ENCODE measurements at places on chromosomes 3 and 15.
A peak's percentile ranks its signal among the peaks of the same experiment; 100 is the strongest.

- DNase-seq, result no peak
These were observed 106.3 kb upstream of the RNU6-1 start for GRCh38 chr15:67945951-67946700.

- no peak for DNase-seq
These were observed 87.9 kb downstream of the ZNF609 start for GRCh38 chr15:64548235-64548634.

DNA sequence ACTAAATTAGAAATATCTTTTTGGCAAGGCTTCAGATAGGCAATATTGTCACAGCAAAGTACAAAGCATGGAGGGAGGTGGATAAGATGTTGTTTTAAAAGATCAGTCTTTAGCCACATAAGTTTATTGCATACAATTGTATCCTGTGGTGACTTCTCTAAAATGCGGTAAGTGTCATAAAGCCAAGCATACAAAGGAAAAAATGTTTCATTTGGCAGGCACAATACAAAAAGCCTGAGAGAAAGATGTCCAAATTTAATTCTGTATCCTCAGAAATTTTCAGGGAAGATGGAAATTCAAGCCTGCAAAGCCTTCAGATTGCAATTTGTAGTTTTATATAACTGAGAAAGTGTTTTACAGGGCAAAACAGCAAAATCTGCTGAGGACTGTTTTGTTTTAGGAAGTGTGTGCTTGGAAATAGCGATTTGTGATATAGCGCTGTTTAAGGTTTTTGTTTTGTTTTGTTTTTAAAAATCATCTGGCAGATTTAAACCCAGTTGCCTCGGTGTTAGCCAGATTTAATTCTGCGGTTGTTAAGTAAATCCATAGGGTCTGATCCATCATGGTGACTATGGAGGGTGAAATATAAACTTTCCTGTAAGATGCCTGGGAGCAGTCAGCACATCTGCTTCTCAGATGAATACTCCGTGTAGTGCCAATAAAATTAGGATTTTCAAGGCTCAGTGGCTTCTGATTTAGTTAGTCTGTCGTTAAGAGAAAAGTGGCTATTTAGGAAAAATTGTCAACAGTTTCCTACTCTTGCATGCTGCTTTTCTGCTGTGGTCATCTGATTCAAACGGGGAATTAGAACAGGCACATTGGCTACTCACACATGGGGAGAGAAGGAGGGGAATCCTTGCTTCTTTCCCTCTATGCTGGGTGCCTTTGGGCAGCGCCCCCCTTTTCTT is 8.0 kb downstream of the KAT2B start:
- DNase-seq, result no peak

DNA sequence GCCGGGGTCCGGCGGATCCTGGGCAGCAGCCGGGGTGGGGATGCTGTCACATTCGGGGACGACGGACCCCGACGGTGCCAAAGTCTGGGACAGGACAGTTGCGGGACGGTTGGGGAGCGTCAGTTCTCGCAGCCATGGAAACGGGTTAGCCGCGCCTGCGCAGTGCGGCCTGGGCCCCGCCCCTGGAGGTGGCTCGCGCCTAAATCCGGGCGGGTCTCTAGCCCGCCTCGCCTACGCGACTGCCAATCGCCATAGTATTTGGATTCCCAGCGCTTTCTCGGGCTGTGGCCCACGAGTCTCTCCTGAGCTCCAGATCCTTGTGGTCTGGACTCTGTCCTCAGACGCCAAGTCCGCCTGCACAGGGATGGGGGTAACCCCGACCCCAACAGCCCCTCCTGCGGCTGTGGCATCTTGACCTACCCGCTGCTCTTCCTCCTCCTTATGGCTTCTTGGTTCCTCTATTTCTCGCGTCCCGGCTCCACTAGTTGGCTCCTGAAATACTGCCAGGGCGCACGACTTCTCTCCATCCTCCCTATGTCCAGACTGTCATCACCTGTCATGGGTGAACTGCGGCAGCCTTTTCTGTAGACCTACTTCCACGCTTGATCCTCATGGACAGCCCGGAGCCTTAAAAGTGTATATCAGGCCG is at the start of gene ZMYND10:
TSS of gene ZMYND10 (minus strand) at position 147 of the 649 bp plus-strand sequence. CDS start 153 bp downstream, outside the sequence.
- peak; percentile 5 for DNase-seq

DNA sequence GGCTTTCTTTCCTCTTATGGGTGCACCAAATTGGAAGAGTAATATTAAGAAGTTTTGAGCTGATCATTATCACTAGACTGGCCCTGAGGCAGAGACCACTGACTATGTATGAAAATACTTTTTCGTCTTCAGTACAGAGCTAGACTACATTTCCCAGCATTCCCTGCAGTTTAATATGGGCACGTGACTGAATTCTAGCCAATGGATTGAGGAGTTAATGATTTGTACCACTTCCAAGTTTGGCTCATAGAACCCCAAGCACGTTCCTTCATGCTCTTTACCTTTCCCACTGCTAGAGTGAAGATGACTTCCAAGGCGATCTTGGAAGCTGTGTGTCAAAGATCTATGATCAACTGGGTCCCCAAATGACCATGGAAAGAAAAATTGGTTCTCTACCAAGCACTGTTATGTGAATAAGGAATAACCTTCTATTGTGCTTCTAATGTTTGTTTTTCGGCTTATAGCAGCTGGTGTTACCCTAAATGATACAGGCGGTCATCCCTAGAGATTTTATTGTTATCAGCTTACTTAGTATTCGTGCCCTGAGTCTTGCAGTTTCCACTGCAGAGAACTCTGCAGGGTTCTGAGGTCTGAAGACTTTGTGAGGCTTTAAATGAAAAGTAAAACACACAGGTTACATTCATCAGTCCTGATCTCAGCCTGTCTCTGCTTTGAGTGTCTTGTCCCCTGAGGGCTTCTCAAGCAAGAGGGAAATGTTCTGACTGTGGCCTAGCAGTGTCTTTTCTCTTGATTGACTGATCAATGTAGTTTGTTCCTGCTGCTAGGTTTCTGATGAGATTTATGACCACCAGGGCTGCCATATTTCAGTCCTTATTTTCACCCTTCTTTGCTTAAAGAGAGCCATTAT is 486.8 kb downstream of the PDCD6IP start:
- no peak for DNase-seq

DNA sequence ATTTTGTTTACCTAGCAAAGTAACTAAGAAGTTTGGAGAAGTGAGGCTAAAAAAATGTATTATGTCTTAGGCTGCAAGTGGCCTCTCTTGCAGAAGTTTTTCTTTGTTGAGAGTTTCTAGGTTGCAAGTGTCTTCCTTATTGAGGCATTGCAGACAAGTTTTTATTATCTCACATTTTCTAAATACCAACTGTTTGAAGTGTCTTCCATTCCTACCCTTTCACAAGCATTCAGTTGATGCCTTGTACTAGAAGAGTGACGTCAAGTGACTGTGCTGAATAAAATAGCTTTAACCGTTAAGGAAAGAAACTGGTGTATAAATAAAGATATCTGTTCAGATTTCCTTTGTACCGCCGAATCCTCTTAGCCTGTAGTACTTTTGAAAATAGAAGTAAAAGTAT is 123.3 kb downstream of the ALCAM start:
- DNase-seq, result no peak

DNA sequence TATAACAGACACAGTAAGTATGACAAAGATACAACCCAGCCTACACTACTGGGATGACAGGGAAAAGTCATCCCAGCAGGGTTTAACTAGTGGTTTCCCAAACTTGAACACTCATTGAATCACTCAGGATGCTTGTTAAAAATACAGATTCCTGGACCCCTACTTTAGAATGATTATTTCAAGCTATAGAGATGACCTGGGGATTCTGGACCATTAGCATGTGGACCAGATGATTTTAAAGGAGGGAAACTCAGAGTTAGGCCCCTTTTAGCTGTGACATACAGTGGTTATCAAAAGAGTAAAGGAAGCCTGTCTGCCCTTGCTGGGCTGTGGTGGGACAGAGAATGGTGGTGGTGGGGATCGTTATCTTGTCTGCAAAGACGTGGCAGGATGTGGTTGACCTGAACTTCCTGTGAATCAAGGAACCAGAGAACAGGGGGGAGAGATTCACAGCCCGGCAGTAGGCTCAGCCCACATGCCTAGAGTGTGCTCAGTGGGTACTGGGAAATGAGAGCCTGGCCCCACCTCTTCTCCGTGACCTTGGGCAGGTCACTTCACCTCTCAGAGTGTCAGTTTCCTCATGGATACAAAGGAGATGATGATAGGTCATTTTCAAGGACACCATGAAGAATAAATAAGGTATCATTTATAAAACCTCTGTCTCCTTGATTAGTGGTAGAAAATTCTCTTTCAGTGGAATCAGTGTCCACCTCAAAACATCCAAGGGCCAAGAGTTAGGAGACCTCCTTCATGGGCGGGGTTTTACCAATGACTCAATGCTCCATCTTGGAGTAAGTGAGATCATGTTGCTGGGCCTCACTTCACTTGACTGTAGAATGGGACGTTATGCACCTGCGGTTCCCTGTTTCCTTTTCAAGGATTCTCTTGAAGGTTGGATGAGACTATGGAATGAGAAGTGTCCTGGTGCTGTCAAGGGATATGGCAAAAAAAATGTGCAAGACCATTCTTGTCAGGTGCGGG is 306.5 kb downstream of the RPLP1 start:
- no peak for DNase-seq

DNA sequence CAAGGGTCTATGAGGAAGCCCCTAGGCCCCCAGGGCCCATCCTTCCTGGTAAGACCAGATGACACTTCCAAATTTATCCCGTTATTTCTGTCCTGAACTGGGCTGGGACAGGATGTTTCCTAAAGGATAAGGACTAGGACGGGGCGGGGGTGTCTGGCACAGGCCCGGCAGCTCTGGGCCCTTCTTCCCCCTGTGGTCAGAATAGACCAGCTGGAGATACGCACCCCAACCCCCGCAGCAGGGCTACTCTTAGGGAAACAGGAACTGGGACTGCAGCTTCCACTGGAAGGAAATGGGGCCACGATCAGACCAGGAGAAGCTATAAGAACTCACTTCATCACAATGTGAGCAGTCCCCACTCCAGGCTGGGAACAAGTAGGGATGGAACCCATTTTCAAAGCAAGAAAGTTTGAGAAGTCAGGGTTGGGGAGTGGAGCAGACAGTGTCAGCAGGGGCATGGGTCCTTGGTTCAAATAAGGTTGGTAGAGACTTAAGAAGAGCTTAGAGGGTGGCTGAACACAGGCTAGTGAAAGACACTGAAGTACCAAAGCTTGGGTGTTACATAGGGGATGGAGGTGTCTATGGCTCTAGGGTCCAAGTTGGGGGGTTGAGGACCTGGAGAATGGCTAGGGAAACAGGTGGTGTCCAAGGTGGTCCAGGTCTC is 1.1 kb downstream of the NCKIPSD start:
- DNase-seq, result no peak

DNA sequence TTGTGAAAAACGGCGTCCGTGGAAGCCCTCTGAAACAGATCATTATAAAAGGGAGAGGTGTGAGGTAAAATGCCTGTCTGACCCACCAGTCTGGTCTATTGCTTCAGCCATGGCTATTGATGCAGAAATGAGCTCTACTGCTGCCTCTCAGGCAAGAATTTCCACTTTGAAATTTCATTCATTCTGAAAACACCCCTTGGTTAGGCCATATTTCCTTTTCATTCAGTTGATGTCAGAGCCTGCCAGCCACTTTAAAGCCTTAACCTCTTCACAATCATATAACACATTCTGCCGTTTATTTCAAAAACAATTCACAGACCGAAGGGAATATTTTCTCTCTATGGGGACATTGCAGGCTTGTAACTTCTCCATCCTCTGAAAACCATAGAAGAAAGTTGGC is 71.9 kb downstream of the FOXB1 start:
- no peak for DNase-seq

GRCh38 chr15:58873267-58873666 is 60.2 kb downstream of the SLTM start:
- DNase-seq, result no peak

- DNase-seq, result no peak
These were observed 220.0 kb upstream of the ARHGEF26 start for GRCh38 chr3:153901152-153901551.

GRCh38 chr15:95025924-95026728 is 794.8 kb downstream of the MCTP2 start:
- DNase-seq, result peak; percentile 25

DNA sequence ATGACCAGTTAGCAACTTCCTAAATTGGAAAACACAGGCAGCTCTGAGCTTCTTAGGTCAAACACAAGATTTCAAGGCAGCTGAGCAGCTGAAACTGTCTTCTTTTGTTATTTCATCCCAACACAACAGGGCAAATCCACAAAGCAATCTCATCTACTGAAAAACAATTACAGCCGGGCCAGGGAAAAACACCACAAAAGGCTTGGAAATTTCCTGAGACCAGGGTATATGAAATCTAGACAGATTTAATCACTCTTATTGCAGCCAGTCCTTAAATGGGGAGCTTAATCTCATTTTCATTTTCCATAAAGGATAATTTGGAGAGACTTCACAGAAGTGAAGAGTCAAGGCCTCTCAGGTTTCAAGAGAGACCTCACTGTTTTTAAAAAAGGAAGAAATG is 181.8 kb downstream of the SSR3 start:
- no peak for DNase-seq

DNA sequence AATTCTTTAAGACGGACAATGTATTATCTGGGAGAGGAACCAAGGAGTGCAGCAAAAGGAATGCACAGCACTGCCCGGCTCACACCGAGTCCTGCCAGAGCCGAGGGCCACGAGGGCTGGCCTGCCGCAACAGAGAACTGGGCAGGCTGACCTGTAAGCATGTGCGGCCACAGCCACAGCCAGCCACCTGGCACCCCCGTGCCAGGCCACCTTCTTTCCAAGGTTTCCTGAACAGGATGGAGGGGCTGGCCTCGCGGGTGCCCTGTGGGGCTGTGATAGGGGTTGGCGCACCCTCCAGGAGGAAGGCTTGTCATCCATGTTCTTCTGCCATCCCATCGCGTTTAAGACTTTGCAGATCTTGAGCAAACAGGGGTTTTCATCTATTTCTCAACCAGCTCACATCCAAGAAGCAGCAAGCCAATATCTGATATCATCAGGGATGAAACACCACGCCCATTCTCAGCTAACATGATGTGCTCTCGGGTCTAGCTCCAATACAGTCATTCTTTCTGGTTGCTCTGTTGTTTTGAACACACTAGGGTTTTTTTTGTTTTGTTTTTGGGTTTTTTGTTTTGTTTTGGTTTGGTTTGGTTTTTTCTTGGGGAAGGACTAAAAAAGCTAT is 10.2 kb downstream of the CA12 start:
- DNase-seq, result no peak
